Endothelial cell (in vitro differentiated cells): ENCODE measurements at places on chromosomes 7 and 10.

DNA sequence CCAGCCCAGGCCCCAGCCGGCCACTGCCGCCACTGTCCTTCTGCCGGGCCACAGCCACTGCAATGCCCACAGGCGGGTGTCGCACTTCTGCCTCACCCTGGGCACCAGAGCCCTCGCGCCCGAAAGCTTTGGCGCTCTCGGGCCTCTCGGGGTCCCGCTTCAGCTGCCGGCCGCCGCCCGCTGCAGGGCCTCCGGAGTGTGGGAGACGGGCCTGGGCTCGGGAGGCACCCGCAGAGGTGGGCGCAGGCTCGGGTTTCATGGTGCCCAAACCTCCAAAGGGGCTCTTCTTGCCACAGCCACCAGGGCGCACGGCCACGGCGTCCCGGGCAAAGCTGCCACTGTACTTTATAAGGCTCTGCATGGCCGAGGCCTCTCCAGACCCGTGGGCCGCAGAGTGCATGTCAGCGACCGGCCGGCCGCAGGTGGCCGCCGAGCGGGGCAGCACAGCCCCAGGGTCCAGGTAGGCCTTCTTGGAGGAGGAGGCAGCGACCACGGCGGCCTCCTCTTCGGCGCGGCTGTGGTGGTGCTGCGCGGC lies 35.9 kb downstream of the TNRC18 start:
- no peak for DNase-seq

- no peak for DNase-seq
Observed at GRCh38 chr10:26805567-26806245, 55.1 kb downstream of the ABI1 start.

GRCh38 chr7:88040694-88041093 lies 106.6 kb downstream of the ADAM22 start:
- DNase-seq: no peak

GRCh38 chr7:81138870-81139269 lies 220.0 kb upstream of the SEMA3C start:
- DNase-seq: no peak

- no peak for DNase-seq
Observed at GRCh38 chr10:35327790-35328403, 8.4 kb upstream of the CCNY start.

- no peak for DNase-seq
Observed at GRCh38 chr7:38281266-38281665, 7.8 kb upstream of the TARP start.
